ENCODE measurements at places on chromosomes 7 and 10.

- no peak for DNase-seq
These were observed 607.5 kb downstream of the SORCS1 start for GRCh38 chr10:106557053-106557452.

- no peak for DNase-seq
These were observed 115.6 kb downstream of the ATXN7L1 start for GRCh38 chr7:105760551-105761447.

DNA sequence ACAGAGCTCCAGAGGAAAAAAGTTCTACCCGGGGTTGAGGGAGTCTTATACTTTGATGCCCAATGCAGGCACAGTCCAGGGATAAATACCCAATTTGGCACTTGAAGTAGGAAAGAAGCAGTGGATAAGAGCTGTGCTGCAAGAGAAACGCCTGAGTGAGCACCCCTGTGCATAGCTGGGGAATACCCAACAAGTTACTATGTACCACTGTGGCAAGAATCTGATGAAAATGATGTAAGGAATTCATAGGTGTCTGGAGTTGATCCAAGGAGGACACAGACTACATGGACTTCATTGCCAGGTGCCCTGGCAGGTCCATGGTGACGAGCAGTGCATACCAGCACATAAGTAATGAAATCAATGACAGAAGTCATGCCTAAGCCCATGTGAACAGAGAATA lies 183.7 kb upstream of the FEZF1 start:
- DNase-seq, result no peak

DNA sequence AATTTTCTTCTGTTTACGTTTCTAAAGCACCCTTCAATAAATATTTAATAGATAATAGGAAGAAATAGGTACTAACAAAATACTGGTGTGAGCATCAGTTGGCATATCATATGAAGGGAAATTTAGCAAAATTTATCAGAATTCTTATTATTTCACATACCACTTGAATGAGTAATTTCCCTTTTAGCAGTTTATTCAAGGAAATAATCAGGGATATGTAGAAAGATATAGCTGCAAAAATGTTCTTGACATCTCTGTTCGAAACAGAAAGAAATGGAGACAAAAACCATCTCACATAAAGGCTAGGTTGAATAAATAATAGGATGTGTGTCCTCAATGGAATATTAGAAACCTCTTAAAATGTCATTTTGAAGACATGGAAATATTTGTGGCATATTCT lies 35.8 kb upstream of the PIP4K2A start:
- DNase-seq, result no peak

DNA sequence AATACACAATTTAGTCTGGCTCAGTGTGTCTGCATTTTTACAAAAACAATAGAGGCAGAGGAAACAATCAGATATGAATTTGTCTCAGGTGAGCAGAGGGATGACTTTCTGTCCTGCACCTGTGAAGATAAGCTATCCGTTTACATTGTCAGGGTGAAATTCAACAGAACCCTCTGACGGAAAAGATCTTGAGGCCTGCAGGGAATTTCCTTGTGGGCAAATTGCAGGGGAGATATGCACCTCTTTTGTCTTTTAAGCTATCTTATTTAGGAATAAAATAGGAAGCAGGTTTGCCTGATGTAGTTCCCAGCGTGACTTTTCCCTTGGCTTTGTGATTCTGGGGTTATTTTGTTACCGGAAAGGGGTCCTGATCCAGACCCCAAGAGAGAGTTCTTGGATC lies 325.1 kb downstream of the GALNT17 start:
- no peak for DNase-seq

- DNase-seq, result no peak
These were observed 88.4 kb downstream of the TACC2 start for GRCh38 chr10:122077311-122077875.

DNA sequence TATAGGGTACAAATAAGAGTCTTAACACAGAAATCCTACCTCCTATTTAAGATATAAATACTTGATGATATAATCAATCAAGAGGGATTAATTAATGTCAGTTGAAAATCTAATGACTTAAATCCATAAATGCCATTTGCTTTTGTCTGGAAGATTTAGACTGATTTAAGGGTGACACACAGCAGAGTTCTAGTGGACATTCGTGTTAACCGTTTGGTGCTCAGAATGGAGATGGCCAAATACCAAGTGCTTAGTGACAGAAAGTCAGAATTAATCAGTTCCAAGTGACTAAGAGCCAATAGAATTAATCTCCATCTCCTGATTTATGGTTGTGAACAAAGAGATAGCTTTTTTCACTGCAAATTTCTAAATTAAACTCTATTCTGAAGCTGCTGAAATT lies 36.2 kb downstream of the NAMPT start:
- no peak for DNase-seq

GRCh38 chr7:139035586-139036353 lies at the start of gene ZC3HAV1L:
TSS of gene ZC3HAV1L (minus strand) at chr7:139036042. CDS start at chr7:139036017, 25 bp downstream.
- peak; percentile 71 for DNase-seq

GRCh38 chr10:124650263-124650662 lies 93.9 kb downstream of the FAM53B start:
- no peak for DNase-seq

- no peak for DNase-seq
These were observed 832.1 kb downstream of the SORCS3 start for GRCh38 chr10:105473170-105473569.

DNA sequence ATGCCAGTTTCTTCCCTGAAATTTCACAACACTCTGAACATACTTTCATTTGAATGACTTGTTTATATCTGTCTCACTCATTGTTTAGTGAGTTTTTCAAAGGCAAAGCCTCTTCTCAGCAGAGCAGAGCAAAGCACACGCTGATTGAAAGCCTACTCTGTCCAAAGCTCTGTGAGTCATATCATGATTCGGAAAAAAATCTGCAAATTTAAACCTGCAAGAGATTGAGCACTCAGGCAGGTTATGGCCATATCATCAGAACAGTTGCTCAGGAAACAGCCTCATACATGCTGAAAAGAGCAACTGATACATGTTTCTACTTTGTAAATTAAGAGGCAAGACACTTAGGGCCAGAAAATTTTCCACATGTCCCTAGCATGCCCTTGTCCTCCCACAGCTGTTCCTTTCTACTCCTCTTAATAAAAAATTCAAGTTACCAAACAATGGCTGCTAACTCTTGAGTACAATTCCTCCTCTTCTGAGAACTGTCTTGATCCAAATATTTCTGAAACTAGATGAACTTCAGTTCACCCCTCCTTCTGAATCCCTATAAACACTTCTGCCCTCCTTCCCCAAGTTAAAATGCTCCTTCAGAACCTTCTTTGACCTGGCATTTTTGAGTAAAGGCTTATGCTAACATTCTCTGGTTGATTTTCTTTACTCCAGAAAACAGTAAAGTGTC lies 140.6 kb upstream of the HPS1 start:
- DNase-seq, result no peak

DNA sequence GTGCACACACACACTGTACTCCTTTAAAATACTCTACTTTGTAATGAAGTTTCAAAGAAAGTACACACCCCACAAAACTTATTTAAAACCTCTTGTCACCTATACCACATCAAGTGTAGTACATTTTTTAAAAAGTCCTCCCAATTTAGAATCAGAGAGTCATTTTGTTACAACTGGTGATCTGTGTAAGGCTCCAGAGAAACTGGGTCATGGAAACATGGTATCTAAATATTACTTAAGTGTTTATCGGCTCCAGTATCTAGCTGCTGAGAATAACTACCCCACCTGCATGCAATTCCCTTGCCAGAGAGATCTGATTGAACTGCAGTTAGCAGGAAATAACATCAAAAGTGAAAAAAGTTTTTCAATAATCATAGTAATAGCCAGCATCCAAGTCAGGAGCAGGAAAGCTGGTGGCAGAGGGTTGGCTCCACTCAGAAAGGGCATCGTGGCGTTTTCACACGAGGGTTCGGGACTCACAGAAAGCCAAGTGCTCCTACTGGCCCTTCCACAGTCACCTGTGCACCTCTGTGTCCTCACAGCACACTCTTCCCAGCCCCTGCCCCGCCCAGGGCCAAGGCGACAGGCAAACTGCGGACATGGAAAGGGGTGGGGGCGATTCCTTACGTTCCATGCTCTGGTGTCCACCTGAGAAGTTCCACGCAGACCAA lies 6.5 kb downstream of the RGS10 start:
- no peak for DNase-seq

DNA sequence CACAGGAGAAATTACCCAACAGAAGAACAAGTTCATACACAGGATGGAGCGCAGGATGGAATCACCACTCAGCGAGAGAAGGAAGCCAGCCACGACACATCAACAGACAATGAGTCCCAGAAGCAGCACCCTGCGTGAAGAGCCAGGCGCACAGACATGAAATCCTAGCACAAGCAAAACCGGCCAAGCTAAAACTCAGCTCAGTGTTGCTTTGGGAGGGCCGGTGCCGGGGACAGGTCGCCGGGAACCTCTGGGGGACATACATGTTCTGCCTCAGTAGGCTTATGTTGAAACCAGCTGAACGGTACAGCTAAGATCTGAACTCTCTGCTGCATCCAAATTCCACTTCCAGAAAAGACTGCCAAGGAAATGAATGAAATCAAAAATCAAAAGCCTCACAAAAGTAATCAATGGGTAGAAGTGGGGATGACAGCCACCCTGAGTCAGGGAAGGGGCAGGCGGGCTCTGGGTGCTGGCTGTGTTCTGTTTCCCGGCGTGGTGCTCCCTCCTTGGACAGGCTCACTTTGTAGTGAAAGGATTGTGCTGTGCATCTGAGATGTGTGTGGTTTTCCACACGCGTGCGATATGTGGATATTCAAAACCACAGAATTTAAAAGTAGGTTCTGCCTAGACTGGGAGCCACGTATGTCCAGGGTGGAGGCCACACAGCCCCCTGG lies 114.7 kb downstream of the PDGFA start:
- DNase-seq, result no peak

GRCh38 chr10:103638948-103639347 lies 145.4 kb downstream of the NEURL1 start:
- no peak for DNase-seq

DNA sequence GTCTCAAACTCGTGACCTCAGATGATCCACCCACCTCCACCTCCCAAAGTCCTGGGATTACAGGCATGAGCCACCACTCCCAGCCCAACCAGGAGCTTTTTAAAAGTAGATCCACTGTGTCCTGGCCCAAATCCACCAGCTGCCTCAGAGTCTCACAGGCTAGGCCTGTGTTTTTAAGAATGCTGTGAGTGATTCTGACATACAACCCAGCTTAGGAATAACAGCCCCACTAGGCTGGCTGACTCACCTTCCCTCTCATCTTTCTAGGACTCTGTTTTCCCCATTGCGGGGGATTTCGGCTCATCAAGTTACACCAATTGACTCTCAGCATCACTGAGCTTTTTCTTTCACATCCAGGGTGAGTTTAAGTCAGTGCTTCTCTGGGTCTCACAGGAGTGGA lies 207.6 kb downstream of the SKIDA1 start:
- DNase-seq, result no peak

- DNase-seq, result no peak
These were observed 366 bp upstream of the TAF3 start for GRCh38 chr10:7817984-7818294.

DNA sequence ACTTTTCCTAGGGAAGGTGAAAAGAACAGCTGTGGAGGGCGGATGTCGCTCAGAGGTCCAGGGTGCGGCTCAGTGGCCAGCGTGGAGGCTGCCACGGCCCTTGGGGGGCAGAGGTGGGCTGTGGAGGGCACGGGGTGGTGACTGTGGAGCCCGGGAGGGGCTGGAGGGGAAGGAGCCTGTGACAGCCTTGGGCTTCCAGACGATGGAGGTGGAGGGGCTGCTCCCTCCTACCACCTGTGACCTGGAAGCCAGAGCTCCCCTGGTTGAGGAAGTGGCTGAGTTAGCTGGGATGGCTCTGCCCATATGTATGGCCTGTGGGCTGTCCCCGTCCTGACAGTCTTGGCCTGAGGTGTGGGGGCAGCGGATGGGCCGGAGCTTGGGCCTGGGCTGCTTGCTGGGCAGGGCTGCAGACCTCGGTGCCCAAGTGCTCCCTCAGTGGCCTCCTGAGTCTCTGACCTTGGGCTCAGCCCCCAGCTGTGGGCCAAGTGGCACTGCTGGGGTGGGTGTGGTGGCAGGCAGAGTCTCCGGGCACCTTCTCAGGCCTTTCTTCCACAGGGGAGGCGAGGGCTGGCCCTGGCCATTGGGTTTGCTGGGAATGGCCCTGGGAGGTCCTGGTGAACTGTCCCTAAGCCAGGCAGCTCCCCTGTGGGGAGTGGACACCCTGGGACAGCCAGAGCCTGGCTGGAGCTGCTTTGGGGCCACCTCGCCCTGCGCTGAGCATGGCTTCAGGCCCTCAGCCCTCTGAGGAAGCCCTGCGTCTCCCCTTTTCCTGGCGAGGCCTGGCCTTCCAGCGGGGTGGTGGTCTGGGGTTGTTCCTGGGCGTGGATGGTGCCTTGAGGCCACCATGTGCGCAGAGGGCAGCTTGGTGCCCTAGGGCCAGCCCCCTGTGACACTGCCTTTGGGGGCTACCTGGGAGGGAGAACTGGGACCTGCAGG lies 3.9 kb downstream of the BRI3 start:
- no peak for DNase-seq

DNA sequence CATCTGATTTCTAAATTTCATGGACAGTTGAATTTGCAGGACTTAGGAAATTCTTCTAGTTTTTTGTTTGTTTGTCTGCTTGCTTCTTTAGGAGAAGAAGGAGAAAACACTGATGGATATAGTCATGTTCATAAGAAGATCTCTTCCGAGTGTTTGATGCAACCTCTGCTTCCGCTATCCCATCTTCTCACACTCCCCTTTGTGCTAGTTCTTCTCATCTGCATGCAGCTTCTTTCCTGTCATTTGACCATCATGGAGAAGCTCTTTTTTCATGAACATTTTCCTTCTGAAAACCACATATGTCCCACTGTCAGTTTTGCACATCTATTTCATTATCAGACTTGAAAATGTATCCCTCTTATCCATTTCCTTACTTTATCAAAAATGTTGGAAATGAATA lies 346.9 kb upstream of the PRKCQ start:
- DNase-seq, result no peak

- no peak for DNase-seq
These were observed 607.7 kb downstream of the GALNT17 start for GRCh38 chr7:71739520-71740173.

- no peak for DNase-seq
These were observed 66.3 kb upstream of the AGK start for GRCh38 chr7:141484907-141485306.

GRCh38 chr10:85012305-85012704 lies 683.9 kb downstream of the CCSER2 start:
- no peak for DNase-seq

DNA sequence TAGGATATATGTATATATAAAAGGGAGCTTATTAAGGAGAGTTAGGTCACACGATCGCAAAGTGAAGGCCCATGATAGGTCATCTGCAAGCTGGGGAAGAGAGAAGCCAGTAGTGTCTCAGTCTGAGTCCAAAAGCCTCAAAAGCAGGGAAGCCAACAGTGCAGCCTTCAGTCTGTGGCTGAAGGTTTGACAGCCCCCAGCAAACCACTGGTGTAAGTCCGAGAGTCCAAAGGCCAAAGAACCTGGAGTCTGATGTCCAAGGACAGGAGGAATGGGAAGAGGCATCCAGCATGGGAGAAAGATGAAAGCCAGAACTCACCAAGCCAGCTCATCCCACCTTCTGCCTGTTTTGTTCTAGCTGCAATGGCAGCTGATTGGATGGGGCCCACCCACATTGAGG lies 88.9 kb upstream of the TBX20 start:
- DNase-seq, result no peak

All from stimulated activated CD4-positive, alpha-beta T cell treated with anti-CD3 and anti-CD28 coated beads, Interleukin-2, amount 100 ng/mL, for 48 hours (primary cell).